ENCODE measurements at places on chromosomes 1 and 21.

- no peak for DNase-seq
Observed at GRCh38 chr1:223775054-223775453, 62.7 kb downstream of the CAPN2 start.

- DNase-seq, result no peak
Observed at GRCh38 chr1:119276558-119276957, 92.0 kb upstream of the HAO2 start.

GRCh38 chr21:45942755-45943629 is 38.6 kb upstream of the COL6A1 start:
- DNase-seq, result no peak

- no peak for DNase-seq
Observed at GRCh38 chr1:113641396-113641795, 117.9 kb downstream of the PHTF1 start.

- DNase-seq, result no peak
Observed at GRCh38 chr1:110348050-110348449, 8.9 kb downstream of the RBM15 start.

GRCh38 chr1:230143534-230143933 is 76.5 kb downstream of the GALNT2 start:
- DNase-seq, result no peak

DNA sequence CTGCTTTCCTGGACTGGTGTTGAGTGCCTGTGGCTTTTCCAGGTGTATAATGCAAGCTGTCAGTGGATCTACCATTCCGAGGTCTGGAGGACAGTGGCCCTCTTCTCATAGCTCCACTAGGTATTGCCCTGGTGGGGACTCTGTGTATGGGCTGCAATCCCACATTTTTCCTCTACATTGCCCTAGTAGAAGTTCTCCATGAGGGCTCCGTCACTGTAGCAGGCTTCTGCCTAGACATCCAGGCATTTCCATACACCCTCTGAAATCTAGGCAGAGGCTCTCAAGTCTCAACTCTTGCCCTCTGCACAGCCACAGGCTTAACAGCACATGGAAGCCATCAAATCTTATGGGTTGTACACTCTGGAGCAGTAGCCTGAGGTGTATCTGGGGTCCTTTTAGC is 107.6 kb downstream of the GRIK1 start:
- no peak for DNase-seq

- no peak for DNase-seq
Observed at GRCh38 chr1:226349081-226349480, 40.1 kb upstream of the LIN9 start.

- no peak for DNase-seq
Observed at GRCh38 chr1:178725466-178726086, 532 bp downstream of the RALGPS2 start.

GRCh38 chr1:213231795-213232231 is 180.8 kb downstream of the RPS6KC1 start:
- DNase-seq, result no peak

GRCh38 chr21:44517175-44517899 is 22.7 kb downstream of the KRTAP10-1 start:
- no peak for DNase-seq

- no peak for DNase-seq
Observed at GRCh38 chr1:229408458-229409037, 25.3 kb downstream of the ACTA1 start.

DNA sequence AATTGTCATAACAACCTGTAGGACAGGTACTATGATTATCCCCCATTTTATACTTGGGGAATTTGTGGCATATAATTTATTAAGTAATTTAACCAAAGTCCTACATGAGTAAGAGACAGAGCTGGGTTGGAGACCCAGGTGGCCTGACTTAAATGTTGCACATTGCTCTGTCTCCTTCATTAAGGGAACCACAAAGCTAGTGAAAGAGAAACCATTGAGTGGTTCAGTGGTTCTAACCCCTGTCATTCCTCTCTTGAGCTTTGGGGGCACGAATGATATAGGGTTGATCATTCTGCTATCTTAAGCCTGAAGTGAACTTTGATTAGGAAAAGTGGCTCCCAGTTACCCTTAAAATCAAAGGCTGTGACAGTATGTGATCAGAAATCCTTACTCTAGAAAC is 5.3 kb upstream of the MAP3K7CL start:
- no peak for DNase-seq

GRCh38 chr1:203325026-203325417 is 19.7 kb downstream of the BTG2 start:
- DNase-seq, result peak; percentile 43

- DNase-seq, result no peak
Observed at GRCh38 chr1:167854184-167854583, 59.8 kb downstream of the ADCY10 start.

DNA sequence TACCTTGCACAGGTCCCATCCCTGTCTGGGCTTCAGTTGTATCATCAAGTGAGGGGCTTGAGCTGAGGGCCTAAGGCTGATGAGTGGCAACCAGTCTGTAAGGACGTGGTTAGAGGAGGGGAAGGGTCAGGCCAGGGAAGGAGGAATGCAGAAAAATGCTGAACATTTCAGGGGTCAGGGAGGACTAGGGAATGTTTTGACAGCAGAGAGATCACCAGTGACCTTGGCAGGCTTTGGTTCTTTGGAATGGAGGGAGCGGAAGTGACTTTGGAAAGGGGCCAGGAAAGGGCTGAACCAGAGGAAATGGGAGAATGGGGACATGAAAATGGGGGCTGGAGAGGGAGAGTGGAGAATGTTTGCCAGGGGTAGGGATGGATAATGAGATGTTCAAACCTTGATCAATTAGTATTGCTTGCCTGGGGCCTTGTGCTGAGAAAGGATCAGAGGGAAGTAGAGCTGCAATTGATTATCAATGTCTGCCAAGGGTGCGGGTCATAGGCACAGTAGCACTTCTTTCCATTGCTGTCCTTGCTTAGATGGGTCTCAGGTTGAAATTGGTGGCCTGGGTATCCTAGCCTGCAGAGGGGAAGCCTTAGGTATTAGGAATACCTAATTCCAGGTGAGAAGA is 7.4 kb downstream of the LDLRAP1 start:
- DNase-seq, result no peak

GRCh38 chr21:27831816-27832569 is 865.1 kb upstream of the ADAMTS5 start:
- no peak for DNase-seq

- DNase-seq, result peak; percentile 34
Observed at GRCh38 chr1:46539972-46540371, 11.5 kb downstream of the KNCN start.

- no peak for DNase-seq
Observed at GRCh38 chr1:232428786-232429530, 201.0 kb downstream of the SIPA1L2 start.

GRCh38 chr21:23725576-23725975 is 1881.7 kb downstream of the MRPL39 start:
- no peak for DNase-seq

DNA sequence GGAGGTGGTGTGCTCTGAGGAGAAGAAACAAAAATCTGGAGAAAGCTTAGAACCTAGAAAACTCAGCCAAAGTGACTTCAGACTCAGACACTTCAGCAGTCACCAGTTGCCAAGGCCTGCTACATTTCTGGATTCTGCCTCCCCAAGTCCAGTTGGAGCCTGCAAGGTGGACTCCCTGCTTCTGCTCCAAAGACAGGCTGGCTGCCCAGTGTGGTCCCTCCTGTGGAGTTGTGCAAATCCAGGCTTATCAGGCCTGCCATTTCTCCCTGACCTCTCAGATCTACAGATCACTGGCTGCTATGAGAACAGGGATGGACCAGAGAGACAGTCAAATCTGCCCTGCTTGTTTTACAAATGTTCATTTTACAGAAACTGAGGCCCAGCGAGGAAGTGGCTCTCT is 9.9 kb downstream of the CACHD1 start:
- no peak for DNase-seq

DNA sequence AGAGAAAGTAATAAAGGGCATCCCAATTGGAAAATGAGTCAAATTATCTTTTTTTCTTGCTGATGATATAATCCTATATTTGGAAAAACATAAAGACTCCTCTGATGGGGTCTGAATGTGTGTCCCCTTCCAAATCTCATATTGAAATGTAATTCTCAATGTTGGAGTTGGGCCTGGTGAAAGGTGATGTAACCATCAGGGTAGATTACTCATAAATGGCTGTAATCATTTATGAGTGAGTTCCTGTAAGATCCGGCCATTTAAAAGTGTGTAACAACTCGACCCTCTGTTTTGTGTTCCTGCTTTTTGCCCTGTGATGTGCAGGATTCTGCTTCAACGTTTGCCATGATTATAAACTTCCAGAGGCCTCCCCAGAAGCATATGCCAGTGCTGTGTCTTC is 44.3 kb upstream of the MAP1LC3C start:
- no peak for DNase-seq

GRCh38 chr1:154847891-154848290 is 22.2 kb downstream of the KCNN3 start:
- DNase-seq, result no peak

GRCh38 chr1:186780076-186780475 is 48.7 kb upstream of the PLA2G4A start:
- DNase-seq, result no peak

GRCh38 chr1:172266528-172267174 is 153.8 kb upstream of the C1orf105 start:
- DNase-seq, result no peak

DNA sequence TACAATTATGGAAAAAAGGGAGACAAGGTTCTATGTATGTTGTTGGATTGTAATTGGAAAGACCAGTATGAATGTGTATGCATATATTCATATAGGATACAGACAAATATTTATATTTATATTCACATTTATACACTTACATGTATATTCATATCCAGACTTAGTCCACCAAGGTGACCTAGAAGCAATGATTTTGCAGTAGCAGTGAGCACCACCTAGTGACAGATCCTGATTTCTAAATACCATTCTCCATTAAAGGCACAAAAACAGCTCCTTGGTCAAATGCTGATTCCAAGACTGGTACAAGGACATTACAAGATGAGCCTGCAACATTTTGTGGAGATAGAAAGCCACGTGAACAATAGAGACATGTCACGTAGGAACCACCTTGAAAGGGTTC is 153.4 kb downstream of the SDCCAG8 start:
- DNase-seq, result no peak

GRCh38 chr1:16017461-16018303 is at the start of gene HSPB7:
Gene HSPB7, minus strand, starts transcription at chr1:16018043. Its CDS starts 80 bp downstream, at chr1:16017963.
- no peak for DNase-seq

DNA sequence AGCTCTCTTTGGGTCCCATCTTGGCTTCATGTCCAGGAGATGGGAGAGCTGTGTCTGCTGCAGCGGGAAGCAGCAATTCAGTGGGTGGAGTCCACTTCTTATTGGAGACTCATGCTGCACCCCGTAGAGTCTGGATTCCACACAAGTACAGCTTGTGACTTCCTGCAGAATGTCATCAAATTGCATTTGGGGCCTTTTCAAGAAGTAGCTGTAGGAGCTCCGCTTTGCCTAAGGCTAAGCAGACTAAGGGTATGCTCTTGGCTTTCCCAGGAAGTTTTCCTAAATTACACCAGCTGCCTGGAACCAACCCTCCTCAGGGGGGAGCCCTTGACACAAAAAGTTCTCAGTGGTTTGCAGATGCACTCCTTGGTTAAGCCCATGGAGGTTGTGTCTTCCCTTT is 5.7 kb upstream of the MOB3C start:
- peak; percentile 60 for DNase-seq

- no peak for DNase-seq
Observed at GRCh38 chr1:153430166-153430553, 13.8 kb downstream of the S100A7A start.

DNA sequence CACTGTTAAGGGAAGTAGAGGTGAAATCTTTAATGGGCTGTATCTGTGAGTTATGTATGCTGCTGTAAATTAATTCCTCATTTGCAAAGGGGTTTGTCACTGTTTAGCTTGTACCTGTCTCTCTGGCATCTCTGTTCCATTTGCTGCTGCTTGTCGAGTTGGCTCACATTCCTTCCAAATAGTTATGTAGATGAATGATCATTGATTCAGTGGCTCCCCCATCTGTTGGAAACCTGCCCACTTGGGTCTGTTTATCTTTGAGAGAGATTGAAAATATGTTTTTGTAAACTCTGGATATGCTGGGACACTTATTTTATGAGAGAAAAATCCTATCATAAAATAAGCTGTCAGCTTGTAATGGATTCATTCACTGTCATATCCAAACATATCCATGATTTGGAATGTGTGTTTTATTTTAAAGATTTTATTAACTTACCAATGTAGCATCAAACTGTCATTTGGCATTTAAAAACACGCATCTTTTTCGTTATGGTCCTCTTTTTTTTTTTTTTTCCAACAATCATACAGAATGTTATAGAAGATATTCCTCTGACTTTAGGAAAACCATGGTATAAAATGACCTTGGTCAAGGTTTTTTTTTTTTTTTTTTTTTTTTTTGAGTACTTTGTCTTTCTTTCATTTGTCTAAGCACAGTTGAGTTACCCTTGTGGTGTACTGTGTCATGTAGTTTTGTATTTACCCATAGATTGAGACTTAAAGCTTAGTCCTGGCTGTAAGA is 3.5 kb downstream of the RYR2 start:
- DNase-seq, result no peak

DNA sequence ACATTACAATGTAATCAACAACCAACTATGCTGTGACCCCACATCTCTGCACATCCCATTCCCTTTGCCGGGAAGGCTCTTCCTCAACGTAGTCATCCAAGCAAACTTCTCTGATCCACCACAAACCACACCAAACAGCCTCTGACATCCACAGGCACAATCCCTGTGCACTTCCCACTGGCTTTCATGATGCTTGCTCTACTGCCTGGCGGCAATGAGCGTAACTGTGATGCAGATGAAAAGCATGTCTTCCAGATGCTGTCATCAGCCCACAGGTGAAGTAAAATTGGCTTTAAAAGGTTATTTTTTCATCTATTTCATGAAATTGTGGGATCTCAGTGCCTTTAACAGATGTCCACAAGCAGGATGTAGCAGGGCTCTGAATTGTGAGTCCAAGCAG is 635.2 kb downstream of the SMYD3 start:
- no peak for DNase-seq

- DNase-seq, result no peak
Observed at GRCh38 chr1:221823149-221823548, 81.3 kb upstream of the DUSP10 start.

GRCh38 chr1:235597867-235598553 is 51.6 kb downstream of the GNG4 start:
- DNase-seq, result no peak

- peak; percentile 92 for DNase-seq
Observed at GRCh38 chr1:42913426-42914091, 45.1 kb downstream of the SLC2A1 start.

GRCh38 chr1:117120774-117121588 is 568 bp downstream of the TRIM45 start:
- no peak for DNase-seq

GRCh38 chr1:225763716-225764548 is 13.7 kb upstream of the SRP9 start:
- peak; percentile 30 for DNase-seq

GRCh38 chr1:41232305-41232704 is 9.8 kb downstream of the SCMH1 start:
- no peak for DNase-seq

Measured in inflammatory macrophage treated with lipopolysaccharide for 1 hour (primary cell).